ENCODE measurements at places on chromosomes 3 and 15.

DNA sequence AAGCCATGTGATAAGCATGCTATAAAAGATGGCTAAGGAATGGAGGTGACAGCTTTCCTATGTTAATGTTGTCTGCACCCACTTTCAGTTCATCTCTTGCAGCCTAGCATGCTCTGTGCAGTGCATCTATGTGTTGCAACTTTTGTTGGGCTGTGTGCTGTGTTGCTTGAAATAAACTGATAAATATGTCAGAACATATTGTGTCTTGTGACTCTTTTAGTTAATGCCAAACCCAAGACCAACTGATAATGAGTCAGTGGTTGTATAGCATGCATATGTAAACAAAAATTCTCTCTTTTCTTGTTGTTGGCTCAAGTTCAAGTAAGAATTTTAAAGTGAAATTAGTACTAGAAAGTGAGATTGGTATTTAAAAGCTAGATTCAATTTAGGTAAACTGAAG lies 37.0 kb upstream of the SCN10A start:
- no peak for DNase-seq

DNA sequence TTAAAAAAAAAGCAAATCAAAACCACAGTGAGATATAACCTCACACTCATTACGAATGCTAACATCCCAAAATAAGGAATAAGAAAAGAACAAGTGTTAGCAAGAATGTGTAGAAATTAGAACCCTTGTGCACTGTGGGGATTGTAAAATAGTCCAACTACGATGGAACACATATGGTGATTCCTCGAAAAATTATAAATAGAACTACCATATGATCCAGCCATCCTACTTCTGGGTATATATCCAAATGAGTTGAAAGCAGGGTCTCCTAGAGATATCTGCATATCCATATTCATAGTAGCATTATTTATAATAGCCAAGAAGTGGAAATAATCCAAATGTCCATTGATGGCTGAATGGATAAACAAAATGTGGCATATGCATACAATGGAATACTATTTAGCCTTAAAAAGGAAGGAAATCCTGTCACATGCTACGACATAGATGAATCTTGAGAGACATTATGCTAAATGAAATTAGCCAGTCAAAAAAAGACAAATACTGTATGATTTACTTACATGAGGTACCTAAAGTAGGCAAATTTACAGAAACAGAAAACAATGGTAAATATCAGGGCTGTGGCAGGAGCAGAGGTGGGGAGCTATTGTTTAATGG lies 55.6 kb downstream of the UACA start:
- DNase-seq: no peak

DNA sequence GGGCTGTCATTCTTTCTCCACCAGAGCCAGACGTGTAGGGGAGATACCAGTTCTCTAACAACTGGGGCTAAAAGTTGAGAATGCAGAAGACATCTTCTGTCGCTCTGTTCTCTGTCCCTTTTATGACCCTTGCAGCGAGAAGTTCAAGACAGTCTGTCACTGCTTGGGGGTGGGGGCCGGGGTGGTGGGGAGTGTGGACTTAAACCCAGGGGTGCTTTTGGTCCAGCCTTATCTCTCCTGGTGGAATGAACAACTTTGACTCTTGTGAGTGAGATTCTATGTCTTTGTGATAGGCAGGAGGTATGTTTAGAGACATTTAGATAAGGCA lies 767 bp upstream of the APOD start:
- DNase-seq: no peak

GRCh38 chr3:45413172-45413765 lies 24.9 kb downstream of the LARS2 start:
- DNase-seq: no peak

- no peak for DNase-seq
Measured at GRCh38 chr15:57156210-57156884, 220.0 kb upstream of the CGNL1 start.

DNA sequence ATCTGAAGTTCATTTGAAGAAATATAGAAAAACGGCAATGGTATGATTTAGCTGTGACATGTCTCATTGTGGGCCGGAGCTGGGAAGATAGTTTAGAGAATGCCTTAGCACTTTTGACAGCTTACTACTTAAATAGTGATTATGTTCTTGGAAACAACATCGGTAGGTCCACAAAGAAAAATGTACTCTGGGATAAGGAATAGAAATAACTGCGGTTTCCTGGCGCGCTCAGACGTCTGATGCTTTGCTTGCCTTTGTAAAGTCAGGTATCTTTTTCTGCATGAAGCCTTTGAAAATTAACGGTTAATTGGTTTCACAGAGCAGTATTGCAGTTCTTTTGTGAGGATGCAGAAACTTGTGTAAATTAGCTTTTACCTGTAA lies 1.4 kb downstream of the USP3 start:
- DNase-seq: no peak

GRCh38 chr3:113243071-113243470 lies 31.7 kb downstream of the BOC start:
- no peak for DNase-seq

DNA sequence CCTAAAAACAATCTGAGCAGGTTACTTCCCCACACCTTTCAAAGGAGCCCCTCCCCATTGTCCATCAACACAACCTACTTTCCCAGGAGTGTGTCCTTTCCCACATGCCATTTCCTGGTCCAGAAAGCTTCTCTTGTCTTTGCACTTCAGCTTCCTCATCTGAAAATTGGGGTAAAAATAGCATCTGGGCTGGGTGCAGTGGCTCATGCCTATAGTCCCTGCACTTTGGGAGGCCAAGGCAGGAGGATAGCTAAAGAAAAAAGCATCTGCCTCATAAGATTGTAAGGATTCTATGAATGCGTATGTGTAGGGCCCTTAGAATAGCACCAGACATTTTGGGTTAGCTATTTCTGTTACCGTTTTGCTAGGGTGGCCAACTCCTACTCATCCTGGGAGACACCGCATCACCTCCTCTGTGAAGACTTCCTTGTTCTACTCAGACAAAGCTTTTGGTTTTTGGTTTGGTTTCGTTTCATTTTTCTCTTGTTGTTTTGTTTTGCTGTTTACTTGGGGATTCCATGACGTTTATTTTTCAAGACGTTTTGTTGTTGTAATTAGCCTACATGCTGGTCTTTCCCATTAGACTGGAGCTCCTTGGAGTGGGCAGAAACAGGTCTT lies 224.4 kb upstream of the TLE3 start:
- DNase-seq: no peak

DNA sequence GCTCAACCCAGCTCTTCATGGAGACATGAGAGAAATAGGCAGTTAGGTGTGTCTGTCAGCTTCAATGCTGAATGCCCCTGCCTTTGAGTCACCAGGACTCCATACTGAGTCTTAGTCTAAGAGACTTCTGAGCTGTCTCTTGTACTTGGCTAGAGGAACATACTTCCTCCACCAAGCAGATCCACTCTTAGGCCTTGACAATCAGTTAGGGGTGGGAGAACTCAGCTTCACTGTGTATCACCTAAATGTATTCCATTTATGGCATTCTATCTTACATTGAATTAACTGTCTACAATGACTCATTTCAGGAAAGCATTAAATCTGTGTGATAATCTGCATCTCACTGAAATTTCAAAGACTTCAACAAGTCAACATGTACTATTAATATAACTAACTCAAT lies 66.0 kb downstream of the STAC start:
- no peak for DNase-seq

GRCh38 chr3:45558431-45558830 lies 36.1 kb upstream of the LIMD1 start:
- no peak for DNase-seq

- no peak for DNase-seq
Measured at GRCh38 chr15:58077427-58077826, 11.9 kb upstream of the ALDH1A2 start.

- no peak for DNase-seq
Measured at GRCh38 chr3:99693636-99694035, 55.2 kb downstream of the COL8A1 start.

DNA sequence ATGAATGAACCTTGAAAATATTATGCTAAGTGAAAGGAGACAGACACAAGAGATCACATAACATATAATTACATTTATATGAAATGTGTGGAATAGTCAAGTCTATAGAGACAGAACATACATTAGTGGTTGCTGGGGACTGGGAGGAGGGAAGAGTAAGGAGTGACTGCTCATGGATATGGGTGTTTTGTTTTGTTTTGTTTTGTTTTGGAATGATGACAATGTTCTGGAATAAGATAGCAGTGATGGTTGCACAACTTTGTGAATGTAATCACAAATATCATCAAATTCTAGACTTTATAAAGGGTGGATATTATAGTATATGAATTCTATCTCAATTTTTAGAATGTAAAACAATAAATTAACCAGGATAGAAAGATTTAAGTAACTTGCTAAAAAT lies 57.4 kb upstream of the PHLDB2 start:
- no peak for DNase-seq

DNA sequence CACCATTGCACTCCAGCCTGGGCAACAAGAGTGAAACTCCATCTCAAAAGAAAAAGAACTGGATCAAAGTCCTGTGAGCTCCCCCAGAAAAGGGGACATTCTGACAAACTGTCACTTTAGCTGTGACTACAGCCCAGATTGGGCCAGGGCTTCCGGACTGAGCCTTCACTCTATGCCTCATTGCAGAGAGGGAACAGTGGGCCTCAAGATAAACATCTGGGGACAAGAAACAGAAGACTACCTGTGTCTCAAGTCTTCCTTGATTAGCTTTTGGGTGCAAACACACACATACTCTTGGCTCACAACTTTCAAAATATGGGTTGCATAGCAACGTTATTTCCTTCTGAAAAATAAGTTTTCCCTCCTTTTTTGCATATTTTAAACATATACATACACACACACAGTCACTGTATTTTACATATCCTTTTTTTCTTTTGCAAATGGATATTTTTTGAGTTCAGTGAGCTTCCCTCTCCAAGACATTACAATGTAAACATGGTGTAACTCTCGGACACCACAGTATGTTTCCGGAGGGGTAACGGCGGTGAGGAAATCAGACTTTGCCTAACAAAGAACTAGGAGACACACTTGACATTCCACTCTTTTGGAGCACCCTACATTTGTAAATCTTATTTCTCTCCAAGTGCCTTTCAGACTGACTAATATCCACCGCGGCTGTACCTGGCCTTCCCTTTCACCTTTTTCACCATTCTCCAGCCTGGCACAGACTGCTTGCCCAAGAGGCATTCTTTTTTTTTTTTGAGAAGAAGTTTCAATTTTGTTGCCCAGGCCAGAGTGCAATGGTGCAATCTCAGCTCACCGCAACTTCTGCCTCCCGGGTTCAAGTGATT lies 3.5 kb downstream of the TKT start:
- DNase-seq: no peak

- no peak for DNase-seq
Measured at GRCh38 chr3:57974796-57975388, 33.3 kb upstream of the FLNB start.

- DNase-seq: no peak
Measured at GRCh38 chr3:14439501-14440167, 37.2 kb downstream of the SLC6A6 start.

GRCh38 chr15:38886315-38887163 lies 321.9 kb upstream of the RASGRP1 start:
- no peak for DNase-seq

GRCh38 chr3:153268564-153269279 lies 106.7 kb downstream of the RAP2B start:
- DNase-seq: no peak

- DNase-seq: no peak
Measured at GRCh38 chr3:46360907-46361306, 7.0 kb downstream of the CCR2 start.

DNA sequence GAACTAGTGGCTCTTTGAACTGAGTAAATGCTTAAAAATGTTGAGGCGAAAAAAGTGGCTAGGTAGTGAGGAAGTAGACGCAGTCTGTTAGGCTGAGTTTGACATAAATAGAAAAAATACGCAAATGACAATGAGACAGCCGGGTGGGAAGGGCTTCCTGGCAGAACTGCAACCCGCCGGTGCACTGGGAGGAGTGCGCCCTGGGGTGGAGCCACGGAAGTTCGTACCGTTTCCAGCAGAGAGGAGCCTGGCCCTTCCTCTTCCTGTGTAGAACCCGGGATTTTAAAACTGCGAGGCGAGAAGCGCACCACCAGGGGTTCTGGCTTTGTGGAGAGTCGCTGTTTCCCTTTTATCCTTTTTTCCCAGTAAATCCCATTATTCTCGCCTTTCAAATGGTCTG lies 602.6 kb downstream of the PYDC2 start:
- DNase-seq: no peak

GRCh38 chr15:52019394-52020220 lies 588 bp downstream of the MAPK6 start:
- peak; percentile 44 for DNase-seq

DNA sequence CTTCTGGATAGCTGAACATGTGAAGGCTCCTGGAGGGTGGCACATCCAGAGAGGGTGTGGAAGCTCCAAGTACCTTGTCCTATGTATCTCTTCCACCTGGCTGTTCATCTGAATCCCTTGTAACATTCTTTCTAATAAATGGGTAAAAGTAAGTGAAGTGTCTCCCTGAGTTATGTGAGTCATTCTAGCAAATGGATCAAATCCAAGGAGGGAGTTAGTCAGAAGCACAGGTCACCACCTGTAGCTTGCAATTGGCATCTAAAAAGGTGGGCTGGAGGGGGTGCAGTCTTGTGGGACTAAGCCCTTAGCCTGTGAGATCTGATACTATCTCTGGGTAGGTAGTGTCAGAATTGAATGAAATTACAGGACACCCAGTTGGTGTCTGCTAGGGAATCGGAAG lies 71.0 kb downstream of the WWTR1 start:
- no peak for DNase-seq

- no peak for DNase-seq
Measured at GRCh38 chr3:142029791-142030190, 119.6 kb downstream of the TFDP2 start.

GRCh38 chr3:138440596-138440995 lies 6.2 kb downstream of the ESYT3 start:
- DNase-seq: no peak

DNA sequence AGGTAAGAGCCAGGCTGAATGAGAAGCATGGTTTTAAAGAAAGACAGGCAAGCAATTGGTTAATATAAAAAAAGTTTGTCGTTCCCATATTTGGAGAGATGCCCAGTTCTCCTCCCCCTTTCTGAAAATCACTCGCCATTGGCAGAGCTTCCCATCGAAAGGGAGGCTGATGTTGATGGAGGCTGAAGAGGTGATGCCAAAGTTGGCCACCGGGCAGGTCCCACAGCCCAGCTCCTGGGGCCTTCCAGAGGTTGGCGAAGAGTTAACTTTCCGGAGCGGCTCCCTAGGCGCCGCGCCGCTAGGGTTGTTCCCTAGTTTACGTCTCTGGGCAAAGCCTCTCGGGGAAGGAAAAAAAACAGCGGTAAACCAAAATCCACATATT lies 793 bp downstream of the PCOLCE2 start:
- DNase-seq: no peak

DNA sequence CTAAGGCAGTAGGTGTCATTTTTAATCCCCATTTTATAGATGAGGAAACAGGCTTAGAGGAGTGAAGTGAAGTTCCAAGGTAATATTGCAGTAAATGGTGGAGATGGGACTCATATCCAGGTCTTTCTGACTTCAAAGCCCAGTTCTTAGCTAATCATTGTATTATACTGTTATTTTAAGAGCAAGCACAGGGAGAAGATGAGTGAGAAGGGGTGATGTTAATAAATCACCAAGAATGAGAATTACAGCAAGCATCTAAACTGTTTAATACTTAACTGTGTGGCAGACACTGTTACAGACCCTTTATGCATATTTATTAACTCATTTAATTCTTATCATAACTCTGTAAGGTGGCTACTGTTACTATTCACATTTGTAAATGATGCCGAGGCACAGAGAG lies 61.2 kb downstream of the VPS8 start:
- DNase-seq: no peak

- DNase-seq: no peak
Measured at GRCh38 chr3:123499322-123499721, 50.4 kb upstream of the ADCY5 start.

GRCh38 chr15:83404121-83404520 lies 43.0 kb upstream of the SH3GL3 start:
- no peak for DNase-seq

Data from activated CD4-positive, alpha-beta T cell treated with anti-CD3 and anti-CD28 coated beads for 24 hours (primary cell).